ENCODE measurements at places on chromosomes 12 and 14.

DNA sequence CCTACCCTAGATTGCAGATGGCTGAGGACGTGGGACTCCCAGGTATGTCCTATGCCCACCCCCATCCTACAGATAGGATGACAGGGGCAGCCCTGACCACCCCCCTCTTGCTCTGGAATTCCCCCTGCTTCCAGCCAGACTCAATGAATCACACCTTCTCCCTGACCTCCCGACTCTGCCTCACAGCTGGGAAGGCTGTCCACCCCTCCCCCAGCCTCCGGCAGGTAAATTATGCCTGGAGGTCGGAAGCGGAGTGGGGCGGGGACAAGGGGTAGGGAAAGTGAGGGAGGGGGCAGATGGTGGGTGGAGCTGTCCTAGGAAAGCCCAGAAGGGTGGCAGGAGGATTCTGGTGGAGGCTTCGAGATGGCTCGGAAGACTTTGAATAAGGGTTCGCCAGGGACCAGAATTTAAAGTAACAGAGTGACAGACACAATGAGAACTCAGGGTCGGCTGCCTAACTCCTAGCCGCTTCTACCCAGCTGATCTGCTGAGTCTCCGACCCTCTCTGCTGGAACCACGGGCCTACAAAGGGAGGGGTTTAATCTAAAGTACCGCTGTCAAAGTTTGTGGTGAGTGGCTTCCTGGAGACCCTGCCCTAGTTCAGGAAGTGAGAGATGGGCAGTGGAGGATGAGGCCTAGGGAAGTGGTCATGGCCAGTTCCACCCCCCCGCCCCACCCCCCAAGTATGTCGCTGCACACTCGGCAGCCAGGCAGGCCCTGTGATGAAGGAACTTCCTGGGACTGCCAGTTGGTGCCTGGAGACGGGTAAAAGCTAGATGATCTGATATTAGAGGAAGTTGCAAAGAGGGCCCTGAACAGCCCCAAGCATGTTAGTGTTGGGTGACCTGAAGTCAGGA lies 4.2 kb downstream of the PLEKHG3 start:
- DNase-seq: peak; percentile 40

DNA sequence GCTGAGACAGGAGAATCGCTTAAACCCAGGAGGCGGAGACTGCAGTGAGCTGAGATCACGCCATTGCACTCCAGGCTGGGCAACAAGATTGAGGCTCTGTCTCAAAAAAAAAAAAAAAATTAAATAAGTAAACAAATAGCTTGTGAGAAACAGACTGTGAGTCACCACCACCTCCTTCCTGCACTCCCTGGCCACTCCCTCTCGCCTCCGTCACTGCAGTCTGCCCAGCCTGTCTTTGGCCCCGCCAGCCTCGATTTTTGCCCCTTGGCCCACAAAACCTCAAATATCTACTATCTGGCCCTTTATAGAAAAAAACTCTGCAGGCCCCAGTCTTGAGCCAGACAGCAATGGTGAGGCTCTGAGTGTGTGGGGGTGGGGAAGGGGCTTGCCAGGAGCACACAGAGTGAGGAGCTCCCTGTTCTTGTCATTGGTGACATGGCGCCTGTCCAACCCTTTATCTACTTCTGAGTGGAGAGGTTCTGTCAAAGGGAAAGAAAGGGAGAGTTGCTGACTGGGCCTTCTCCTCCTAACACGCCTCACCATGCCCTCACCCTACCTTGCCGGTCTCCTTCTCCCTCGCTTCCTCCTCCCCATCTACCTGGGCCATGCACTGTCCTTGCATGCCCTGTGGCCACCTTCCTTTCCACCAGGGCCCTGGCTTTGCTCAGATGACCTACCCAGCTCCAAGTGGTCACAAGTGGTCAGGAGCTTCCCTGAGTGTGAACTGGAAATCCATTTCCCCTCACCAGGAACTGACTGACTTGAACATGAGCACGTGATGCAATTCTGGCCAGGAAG lies 22.1 kb downstream of the LGMN start:
- peak; percentile 35 for DNase-seq

DNA sequence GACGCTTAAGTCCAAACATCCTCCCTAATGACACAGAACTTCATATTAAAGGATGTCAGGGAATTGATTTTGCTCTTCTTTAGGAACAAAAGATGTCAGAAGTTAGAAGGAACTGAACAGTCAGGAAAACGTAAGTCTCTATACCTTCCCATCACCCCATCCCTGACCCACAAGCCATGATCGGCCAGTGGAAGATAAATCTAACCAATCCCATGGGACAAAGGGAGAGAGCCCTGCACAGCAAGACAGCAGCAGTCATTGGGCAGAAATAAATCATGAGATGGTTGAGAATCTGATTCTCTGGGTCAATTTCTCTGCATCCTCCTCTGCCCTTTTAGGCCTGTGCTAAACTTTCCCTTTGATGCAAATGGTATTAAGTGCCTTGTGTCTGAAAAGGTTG lies 414.9 kb downstream of the RGS6 start:
- DNase-seq: no peak

GRCh38 chr14:54457609-54457996 lies 16.4 kb upstream of the CNIH1 start:
- no peak for DNase-seq

DNA sequence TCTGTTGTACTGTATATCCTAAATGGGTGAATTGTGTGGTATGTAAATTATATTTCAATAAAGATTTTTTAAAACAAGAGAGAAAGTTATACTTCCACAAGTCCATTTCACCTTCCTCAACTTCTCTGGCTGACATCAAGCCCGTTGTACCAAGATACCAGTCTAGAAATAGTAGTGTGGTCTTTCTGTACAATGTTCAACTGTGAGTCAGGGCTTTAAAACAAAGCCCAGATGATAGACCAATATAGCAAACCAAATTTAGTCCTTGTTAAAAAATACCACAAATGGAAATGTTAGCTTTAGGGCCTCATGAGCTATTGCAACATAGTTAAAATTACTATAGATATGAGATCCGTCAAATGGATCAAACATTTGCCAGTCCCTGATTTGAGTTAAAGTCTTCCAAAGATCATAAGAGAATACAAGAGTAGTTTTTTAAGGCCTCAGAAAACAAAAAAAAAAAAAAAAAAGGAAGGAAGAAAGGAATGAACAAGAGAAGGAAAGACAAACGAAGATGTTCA lies 49.0 kb upstream of the EGLN3 start:
- no peak for DNase-seq

GRCh38 chr12:65990592-65990991 lies 140.0 kb downstream of the LLPH start:
- no peak for DNase-seq

- DNase-seq: no peak
Measured at GRCh38 chr12:25269701-25270100, 19.0 kb upstream of the KRAS start.

DNA sequence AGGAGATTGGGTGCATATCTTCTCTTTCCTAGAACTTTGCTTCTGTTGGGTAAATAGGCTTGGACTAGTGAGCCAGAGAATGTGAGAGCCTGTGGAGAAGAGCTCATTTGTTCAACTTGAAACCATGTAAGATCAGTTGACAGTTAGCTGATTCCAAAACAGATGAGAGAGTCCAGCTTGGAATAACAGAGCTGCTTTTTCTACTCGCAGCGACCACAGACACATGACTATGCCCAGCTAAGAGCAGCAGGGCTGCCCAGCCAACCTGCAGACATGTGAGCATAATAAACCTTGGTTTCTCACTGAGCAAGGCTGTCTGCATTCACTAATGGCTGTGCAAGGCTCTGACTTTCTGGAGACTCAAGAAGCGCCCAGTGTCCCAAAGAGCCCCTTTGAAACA lies 209.2 kb downstream of the C12orf75 start:
- no peak for DNase-seq

DNA sequence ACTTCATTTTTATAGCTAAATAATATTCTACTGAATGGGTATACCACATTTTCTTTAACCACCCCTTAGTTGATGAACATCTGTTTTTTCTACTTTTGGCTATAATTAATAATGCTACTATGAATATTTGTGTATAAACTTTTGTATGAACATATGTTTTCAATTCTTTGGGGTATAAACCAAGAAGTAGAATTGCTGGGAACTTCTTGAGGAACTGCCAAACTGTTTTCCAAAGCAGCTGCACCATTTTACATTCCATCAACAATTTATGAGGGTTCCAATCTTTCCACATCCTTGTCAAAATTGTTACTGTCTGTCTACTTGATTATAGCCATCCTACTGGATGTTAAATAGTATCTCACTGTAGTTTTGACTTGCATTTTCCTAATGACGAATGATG lies 221.8 kb downstream of the PRKD1 start:
- DNase-seq: no peak

DNA sequence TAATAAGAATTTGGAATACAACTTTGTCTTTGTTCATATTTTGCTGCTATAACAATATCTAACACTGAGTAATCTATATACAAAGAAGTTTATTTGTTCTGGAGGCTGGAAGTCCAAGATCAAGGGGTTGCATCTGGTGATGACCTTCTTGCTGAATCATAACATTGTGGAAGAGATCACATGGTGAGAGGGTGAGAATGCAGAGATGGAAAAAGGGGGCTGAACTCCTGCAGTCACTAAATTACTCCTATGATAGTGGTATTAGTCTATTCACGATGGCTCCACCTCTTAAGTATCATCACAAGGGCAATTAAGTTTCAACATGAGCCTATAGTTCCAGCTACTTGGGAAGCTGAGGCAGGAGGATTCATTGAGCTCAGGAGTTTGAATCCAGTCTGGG lies 4.5 kb upstream of the AKAP6 start:
- DNase-seq: no peak

- no peak for DNase-seq
Measured at GRCh38 chr14:99201351-99202073, 70.5 kb downstream of the BCL11B start.

DNA sequence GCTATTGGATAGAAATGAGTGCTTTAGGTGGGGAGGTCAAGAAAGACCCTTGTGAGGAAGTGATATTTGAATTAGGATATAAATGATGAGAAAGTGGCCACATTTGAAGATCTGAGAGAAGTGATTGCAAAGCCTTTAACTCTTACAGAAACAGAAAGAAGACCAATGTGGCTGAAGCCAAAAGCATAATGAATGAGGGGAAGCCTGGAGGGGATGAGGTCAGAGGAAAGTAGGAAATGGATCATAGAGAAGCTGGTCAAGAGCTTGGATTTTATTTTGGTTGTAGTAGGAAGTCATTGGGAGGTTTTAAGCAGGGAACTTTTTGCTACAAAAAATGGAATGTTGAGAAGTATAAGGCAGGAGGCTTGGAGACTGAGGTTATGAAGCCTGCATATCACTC lies 3.5 kb upstream of the GYS2 start:
- DNase-seq: no peak

GRCh38 chr14:100156776-100157175 lies 2.7 kb downstream of the DEGS2 start:
- DNase-seq: no peak

GRCh38 chr12:31915446-31915845 lies 43.8 kb upstream of the RESF1 start:
- DNase-seq: no peak

GRCh38 chr12:48815126-48816110 lies 2.9 kb upstream of the CACNB3 start:
- peak; percentile 68 for DNase-seq
